ENCODE measurements at places on chromosomes 2 and 18. TPM values are rescaled to one million over a fixed set of nuclear protein-coding genes. Genes with fewer than 3 reads are reported as not detected.

- DNase-seq, result no peak
These were observed 295.0 kb upstream of the SPRED2 start for GRCh38 chr2:65727381-65727780.

GRCh38 chr2:170711196-170711773 is 3.9 kb upstream of the SP5 start:
- no peak for DNase-seq

COLEC12 gene
- 28.4 TPM for total RNA-seq

GRCh38 chr2:130391872-130392670 is 36.2 kb downstream of the PTPN18 start:
- DNase-seq, result peak; percentile 27

- DNase-seq, result no peak
These were observed 163.6 kb upstream of the RBMS1 start for GRCh38 chr2:160657196-160657595.

GRCh38 chr2:8539743-8540551 is 141.9 kb upstream of the ID2 start:
- DNase-seq, result peak; percentile 12

Data from uterus (tissue), 4 donors.